ENCODE measurements at places on chromosomes 4 and X.

DNA sequence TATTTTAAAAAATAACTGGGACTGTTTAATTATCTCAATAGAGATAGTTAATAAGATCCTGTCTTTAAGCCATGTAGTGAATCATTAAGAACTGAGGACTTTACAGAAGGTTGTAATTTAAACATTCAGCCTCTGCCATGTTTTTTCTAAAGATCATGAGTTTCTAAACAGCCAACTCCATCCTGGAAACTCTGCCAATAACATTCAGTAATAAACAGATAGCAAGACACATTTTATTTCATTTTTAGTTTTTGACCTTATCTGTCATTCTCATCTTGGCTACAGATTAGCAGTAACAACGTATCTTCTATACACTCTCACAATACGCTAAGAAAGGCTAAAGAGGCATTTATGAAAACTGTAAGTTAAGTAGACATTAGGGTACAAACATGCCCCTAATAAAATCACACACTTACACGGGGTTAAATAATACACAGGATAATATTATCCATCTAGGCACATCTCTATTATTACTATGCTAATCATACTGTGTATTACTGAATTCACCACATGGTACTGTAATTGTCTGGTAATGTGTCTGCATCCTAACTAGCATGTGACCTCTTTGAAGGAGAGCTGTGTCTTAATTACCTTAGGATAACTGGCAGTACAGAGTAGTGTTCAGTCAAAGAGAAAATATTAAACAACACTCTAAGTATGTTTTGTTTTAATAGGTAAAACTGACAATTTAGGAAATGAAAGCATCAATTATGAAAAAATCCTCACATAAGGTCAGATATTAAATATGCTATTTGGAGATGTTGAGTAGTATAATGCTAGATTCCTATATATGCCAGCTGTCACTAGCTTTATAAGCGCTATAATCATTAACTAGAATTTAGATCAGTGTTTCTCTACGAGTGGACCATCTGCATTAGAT lies 122.4 kb upstream of the NAP1L5 start:
- DNase-seq = no peak

- no peak for DNase-seq
Observed at GRCh38 chrX:93932471-93933220, 258.6 kb downstream of the FAM133A start.

- peak; percentile 44 for DNase-seq
Observed at GRCh38 chr4:166277853-166278252, 404.8 kb downstream of the TLL1 start.

DNA sequence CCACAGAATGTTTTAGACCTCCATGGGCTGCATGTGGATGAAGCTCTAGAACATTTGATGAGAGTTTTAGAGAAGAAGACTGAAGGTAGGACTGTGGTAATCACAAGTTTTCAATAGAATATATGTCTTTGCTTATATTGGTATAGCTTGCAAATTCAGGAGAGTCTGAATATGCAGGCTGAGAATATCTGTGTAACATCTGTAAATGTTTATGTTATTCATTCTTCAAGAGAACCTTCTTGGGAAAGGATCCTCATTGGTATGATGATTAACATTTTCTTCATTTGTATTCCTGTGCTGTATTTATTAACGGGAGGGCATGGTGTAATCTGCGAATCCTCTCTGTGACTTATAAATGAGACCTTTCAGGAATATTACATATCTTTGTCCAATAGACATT lies 52.1 kb upstream of the RHOH start:
- no peak for DNase-seq

GRCh38 chrX:150873616-150874015 lies 24.9 kb downstream of the CD99L2 start:
- no peak for DNase-seq

DNA sequence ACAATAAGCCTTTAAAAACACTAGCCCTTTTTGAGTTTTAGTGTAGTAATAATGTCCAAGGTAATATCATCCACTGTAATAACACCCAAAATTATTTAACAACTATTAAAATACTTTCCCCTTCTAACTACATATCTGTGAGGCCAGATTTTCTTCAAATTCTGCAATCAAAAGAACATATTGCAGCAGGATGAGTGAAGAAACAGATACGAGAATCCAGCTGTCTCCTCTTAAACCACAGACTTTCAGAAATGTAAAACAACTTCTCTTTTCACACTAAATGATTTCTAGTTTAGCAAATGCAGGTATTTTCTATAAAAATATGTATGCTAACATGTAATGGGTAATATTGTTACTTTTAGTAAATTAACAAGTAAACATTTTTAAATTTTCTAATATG lies 148.9 kb downstream of the PRDM5 start:
- no peak for DNase-seq

GRCh38 chrX:130100180-130100579 lies 10.1 kb downstream of the ELF4 start:
- DNase-seq = no peak

- no peak for DNase-seq
Observed at GRCh38 chr4:71406459-71406963, 67.7 kb downstream of the SLC4A4 start.

- no peak for DNase-seq
Observed at GRCh38 chr4:157502656-157503055, 282.1 kb downstream of the GRIA2 start.

DNA sequence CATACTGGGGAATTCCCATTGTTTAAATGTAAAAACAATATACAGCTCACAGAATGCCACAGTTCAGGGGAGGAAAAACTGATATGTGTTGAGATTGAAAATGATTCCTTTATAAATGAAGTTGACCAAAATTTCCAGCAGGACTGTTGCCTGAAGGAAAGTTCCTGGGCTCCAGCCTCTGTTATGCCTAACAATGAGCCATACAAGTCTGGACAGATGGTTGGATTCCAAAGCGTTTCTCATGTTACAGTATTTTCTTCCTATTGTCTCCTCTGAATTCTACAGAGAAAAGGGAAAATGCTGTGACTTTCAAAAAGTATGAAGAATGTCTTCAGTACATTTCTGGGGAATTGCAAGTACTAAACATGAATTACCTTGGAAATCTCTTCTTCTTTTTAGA lies 73.3 kb downstream of the ALPK1 start:
- no peak for DNase-seq

- no peak for DNase-seq
Observed at GRCh38 chr4:96483308-96484030, 643.6 kb downstream of the PDHA2 start.

- DNase-seq = no peak
Observed at GRCh38 chrX:128460835-128461234, 408.6 kb upstream of the ACTRT1 start.

DNA sequence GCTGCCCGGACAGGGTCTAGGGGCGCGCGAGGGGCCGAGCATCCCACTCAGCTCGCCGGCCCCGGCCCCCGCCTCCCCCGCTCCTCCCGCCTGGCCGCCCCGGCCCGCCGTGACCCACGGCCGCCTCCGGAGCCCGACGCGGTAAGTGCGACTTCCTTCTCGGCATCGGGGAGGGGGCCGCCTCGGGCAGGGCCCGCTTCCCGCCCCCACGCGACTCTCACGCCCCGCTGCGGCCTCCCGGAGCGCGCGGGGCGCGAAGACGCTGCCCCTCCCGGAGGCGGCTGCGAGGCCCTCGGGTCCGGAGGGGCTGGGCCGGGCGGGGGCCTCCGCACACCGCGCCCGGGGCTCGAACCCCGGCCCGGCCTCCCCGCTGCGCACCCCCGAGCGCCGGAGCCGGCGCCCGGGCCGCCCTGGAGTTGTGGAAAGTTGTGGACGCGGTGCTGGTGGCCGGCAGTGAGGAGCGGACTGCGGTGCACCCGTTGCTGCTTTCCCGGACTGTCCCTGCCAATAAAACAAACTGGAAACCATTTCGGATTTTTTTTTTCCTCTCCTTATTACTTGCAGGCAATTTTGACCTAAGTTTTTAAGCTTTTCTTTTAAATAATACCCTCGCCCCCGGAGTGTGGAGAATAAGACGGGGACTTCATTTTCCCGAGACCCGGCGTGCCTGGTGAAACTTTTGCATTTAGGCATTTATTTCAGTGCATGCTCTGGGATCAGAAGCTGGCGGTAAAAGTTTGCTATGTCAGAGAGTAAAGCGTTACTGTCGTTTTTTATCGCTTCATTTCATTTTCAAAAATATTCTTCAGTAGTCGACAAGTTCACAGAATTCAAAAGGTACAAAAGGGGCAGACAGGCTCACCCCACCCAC lies 13.0 kb upstream of the TMEM156 start:
- DNase-seq = no peak

DNA sequence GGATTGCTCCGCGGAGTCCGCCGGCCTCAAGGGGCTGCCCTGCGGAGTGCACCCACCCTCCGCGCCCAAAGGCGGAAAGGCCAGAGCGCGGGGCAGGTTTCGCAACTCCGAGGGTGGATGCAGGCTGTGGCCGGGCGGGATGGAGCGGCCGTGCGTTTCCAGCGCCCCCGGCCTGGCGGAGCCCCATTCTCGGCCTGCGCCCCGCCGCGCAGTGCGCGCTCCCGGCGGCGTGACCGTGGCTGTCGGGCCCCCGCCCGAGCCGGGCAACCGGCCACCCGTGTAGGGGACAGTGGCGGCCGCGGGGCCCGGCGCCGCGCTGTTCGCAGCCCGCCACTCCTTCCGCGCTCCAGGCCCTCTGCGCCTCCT lies 331 bp downstream of the SETD7 start:
- no peak for DNase-seq

GRCh38 chrX:41152221-41152620 lies 67.0 kb downstream of the USP9X start:
- no peak for DNase-seq

- DNase-seq = no peak
Observed at GRCh38 chr4:6856391-6856790, 53.2 kb upstream of the TBC1D14 start.

DNA sequence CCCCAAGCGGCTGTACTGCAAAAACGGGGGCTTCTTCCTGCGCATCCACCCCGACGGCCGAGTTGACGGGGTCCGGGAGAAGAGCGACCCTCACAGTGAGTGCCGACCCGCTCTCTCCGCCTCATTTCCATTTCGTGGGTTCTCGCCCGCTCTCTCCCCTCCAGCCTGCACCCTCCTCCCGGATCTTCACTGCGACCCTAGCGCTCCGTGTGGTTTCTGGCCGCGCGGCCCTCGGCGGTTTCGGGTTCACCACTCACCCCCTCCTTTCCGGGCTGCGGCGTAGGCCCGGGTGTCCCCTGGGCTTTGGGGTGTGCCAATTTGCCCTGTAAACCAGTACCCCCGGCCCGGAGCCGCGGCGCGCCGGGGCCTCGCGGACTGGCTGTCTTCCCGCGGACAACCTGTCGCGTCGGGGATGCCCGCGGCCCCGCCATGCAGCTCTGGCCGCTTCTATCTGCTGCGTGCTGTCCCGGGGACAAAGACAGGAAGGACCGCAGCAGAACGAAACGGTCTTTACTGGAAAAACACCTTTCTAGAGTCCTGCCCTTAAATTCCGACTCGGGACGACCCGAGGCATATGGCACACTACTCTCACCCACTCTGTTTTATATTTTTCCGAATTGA lies 737 bp downstream of the FGF2 start:
- no peak for DNase-seq

Measured in AG04449 (cell line).